ENCODE measurements at places on chromosomes 3 and 15.

GRCh38 chr15:66779331-66780009, 77.4 kb downstream of the SMAD6 start:
- no peak for DNase-seq

DNA sequence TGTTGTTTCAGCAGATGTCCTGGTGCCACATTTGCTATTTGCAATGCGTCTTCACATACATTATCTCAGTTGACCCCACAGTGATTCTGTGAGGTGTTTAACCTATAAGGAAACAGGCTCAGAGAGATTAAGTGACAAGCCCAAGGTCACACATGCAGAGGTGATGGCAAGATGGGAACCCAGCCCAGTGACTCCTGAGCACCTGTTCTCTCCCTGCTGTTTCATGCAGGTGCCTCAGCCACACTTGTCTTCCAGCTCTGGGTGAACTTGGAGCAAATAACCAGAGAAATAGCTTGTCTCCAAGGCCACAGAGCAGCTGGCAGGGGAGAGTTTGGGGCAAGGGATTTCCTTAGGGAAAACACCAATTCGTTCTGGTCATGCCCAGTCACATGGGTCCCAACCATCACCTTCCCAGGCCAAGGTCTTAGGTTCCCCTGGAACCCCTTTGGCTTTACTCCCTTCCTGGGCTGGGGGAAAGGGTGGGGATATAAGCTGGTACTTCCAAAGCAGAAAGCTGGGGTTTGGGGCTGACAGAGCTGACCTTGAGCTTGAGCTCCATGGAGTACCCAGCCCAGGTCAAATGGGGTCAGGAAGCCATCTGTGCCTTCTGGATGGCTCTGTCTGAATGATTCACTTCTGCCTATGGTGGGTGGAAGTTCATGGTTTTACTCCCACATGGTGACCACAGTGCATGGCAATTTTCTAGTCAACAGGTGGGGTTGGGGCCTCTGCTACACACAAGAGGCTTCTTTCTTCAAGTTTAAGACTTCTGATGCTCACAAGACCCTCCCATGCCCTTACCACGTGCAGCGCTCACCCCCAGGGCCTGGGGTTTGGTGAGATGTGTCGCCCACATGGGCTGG, 22.4 kb downstream of the LIPC start:
- DNase-seq, result peak; percentile 79

DNA sequence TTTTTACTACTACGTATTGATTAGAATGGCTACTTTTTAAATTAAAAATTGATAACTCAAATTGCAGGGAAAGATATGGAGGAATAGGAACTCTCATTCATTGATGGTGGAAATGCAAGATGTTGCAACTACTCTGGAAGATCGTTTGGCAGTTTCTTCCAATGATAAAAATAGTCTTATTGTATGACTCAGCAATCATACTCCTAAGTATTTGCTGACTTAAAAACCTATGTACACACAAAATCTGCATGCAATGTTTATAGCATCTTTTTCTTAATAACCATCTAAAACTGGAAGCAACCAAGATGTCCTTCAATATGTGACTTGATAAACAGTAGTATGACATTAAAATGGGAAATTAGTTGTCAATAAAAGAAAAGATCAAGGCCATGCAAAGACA, 87.4 kb upstream of the LRRC3B start:
- no peak for DNase-seq

GRCh38 chr3:13301286-13301987, 118.7 kb downstream of the NUP210 start:
- DNase-seq, result no peak

GRCh38 chr3:140629357-140630137, 48.3 kb upstream of the TRIM42 start:
- DNase-seq, result no peak

DNA sequence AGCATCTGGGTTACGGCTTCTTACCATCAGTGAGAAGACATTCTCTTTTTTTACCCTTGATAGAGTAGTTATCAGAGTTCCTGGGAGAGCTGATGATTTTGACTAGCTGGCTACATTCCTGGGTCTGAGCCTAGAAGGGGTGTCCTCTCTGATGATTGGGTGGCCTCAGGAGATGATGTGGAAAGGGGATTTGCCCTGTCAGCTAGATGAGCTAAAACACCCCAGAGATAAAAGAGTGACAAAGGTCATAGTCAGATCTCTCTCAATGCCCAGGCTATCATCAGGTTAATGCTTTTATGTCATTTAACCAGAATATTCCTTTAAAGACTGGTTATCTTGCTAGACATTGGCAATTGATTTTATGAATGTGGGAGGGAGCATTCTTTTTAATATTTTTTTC, 130.2 kb downstream of the KCNAB1 start:
- no peak for DNase-seq

- DNase-seq, result no peak
Observed at GRCh38 chr3:136070953-136071949, 105.7 kb downstream of the PPP2R3A start.

DNA sequence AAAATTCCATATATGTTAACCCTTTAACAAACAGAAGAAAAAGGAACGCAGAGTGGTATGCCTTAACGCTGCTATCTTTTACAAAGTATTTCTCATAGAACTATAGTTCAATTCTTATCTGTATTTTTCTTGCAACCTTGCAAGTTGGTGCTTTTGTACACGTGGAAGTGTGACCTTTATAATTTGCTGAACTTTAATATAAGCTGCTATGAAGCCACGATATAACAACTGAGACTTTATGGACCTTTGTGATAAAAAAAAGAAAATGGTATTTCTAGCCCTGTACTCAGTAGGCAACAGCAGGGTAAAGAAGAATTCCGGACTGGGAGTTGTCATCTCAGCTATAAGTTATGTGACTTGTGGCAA, 6.3 kb upstream of the TFG start:
- DNase-seq, result no peak

DNA sequence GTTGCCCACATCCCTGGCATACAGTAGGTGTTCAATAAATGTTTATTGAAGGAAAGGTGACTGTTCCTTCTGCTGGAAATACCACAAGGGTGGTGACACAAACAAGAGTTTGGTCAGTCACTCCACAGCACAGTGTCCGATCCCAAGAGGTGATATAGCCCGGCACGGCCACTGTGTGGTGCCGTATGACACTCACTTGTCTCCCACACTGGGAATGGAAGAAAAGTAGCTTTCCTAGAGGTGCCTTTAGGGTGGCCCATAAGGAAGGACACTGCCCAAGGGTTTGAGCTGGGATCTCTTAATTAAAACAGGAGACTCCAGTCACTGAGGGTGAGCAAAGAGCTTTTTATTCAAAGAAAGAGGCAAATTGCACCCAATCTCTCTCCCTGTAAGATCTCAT, 40.5 kb downstream of the TGM4 start:
- DNase-seq, result no peak

All from activated CD4-positive, alpha-beta T cell treated with anti-CD3 and anti-CD28 coated beads for 48 hours (primary cell).